Activated T-helper 1 cell treated with Interleukin-2 at 50 U/mL for 16 hours (primary cell): ENCODE measurements at places on chromosomes 5 and 9.

GRCh38 chr9:76022317-76022716 lies 131.8 kb downstream of the PCSK5 start:
- no peak for DNase-seq

GRCh38 chr9:124126648-124127646 lies 115.4 kb downstream of the LHX2 start:
- DNase-seq = peak; percentile 63

GRCh38 chr9:4538107-4538506 lies 47.8 kb downstream of the SLC1A1 start:
- DNase-seq = no peak

DNA sequence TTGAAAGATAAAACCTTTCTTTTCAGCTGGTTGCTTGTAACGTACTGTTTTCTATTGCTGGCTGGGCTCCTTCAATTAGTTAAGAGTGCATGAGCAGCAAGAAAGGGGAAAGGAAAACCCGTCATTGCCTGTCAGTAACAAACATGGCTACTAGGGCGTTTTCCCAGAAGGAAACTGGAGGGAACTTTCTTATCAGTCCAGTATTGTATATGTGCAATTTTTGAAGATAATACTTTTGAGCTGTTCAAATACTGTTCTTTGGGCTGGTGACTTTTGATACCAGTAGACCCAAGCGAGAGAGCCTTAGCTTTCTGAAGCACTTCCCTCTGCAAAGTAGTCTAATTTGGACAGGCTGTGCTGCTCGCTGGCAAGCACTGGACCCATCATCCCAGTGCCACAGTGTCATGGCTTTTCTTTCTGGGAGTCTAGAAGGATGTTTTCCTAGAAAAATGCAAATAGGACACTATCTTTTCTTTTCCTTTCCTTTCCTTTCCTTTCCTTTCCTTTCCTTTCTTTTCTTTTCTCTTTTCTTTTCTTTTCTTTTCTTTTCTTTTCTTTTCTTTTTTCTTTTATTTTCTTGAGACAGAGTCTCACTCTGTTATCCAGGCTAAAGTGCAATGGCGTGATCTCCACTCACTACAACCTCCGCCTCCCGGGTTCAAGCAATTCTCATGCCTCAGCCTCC lies 149.9 kb upstream of the SMIM23 start:
- no peak for DNase-seq

DNA sequence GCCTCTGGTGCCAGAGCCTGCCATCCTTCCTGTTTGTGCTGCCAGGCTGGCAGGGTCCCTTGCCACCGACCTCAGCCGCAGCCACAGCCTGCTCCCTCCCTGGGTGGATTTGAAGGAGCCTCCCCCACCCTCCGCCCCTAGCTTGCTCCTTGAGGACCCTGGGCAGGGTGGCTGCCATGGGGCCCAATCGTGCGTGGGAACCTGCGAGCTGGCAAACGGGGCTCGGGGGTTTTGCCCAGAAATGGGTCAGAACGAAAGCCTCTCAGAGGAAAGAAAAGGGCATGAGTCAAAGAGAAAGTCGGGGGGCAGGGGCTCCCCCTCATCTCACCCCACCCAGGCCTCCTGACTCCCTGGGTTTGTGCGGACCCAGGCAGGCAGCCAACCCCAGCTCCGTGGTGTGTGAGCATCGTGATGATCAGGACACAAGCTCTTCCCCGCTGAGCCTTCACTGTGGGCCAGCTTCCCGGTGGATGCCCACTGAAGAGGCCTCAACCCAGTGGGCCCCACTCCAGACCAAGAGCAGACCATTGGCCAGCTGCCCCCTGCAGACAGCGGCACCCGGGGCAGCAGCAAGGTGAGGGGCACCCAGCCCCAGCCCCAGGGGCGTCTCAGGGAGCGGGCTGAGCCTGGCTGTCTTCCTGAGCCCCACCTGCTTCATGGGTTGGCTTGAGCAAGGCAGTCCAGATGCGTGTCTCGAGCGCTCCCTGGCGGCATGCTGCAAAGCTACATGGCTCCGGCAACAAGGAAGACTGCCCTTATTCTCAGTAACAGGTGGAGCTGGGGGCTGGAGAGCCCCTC lies 3.0 kb upstream of the FUT7 start:
- DNase-seq = peak; percentile 76

- DNase-seq = no peak
Observed at GRCh38 chr9:101325053-101325452, 59.8 kb downstream of the BAAT start.

- DNase-seq = no peak
Observed at GRCh38 chr5:178392386-178392785, 159.8 kb upstream of the PHYKPL start.

- DNase-seq = no peak
Observed at GRCh38 chr5:143244000-143244736, 159.3 kb downstream of the NR3C1 start.

DNA sequence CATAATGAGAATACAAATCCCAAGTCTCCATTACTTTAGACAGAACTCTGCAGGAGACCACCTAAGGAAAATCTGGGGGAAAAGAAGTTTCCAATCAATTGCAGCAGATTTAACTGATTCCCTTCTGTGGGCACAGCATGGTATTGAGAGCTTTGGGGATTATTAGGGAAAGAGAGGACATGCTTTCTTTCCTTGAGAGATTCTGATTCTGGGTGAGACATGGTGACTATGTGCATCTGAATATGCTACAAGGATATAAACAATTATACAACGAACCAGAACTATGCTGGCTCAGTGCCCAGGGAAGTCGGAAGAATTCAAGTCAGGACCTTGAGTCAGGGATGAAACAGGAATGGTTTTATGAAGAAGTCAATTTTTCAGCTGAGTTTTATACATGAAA lies 183.7 kb downstream of the PDE4D start:
- no peak for DNase-seq

DNA sequence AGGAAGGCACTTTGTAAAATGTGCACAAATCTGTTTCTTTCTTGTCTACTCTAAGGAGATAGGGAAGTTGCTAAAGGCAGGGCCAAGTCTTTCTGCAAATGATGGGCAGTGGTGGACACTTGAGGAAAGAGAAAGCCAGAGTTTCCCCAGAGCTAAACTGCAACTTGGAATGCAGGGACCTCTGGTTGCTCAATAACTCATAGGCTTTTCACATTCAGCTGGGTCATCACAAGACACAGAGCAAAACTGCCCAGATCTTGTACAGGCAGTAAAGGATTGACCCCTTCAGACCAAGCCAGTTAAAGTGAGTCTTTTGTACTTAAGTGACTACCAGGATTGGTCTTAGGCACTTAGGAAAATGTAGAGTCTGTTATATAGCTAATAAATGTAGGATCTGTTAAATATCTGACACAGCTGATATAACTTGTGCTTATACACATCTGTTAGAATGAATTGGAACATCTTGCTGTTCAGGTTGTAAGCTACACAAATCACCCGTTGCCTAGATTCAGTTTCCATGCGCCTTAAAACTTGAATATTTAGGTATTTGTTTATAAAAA lies 13.5 kb upstream of the AGXT2 start:
- DNase-seq = no peak

DNA sequence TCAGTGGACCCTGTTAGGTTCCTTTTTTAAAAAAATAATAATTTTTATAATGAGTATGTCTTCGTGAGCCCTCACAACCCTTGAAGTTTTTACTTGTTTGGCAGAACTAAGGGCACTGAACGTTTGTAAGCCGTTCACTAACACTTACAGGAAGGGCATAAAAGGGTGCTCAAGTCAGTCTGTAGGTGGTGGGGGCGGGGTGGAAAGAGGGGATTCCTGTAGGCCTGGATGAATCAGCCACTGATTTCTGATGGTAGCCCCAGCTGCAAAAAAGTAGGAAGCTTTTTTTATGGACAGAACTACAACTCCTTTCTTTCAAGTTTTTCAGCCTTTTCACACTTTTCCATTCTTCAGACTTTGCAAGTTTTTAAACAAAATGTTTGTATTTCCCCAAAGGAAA lies 35.8 kb downstream of the PIK3R1 start:
- no peak for DNase-seq

DNA sequence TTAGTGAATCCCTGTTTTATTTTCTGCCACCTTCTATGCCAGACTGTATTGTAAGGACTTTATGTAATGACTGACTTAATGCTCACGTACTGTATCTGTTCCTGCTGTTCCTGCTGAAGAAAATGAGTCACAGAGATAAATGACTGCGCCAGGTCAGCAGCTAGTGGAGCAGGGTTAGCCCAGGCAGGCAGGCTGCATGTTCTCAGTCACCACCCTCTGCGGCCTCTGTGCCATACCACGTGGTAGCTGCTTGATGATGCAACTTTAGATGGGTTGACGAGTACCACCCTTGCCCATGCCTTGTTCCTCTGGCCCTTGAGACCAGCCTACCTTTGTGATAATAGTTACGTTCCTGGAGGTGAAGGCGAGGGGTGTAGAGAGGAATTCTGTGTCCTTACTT lies 161.9 kb downstream of the TRIO start:
- no peak for DNase-seq

- no peak for DNase-seq
Observed at GRCh38 chr5:57002959-57003485, 51.1 kb upstream of the MIER3 start.

- DNase-seq = no peak
Observed at GRCh38 chr5:72510610-72511181, 3.5 kb upstream of the ZNF366 start.

- DNase-seq = peak; percentile 29
Observed at GRCh38 chr5:75510836-75511434, 494 bp downstream of the CERT1 start.

GRCh38 chr9:105117234-105117633 lies 127.2 kb upstream of the SLC44A1 start:
- no peak for DNase-seq

DNA sequence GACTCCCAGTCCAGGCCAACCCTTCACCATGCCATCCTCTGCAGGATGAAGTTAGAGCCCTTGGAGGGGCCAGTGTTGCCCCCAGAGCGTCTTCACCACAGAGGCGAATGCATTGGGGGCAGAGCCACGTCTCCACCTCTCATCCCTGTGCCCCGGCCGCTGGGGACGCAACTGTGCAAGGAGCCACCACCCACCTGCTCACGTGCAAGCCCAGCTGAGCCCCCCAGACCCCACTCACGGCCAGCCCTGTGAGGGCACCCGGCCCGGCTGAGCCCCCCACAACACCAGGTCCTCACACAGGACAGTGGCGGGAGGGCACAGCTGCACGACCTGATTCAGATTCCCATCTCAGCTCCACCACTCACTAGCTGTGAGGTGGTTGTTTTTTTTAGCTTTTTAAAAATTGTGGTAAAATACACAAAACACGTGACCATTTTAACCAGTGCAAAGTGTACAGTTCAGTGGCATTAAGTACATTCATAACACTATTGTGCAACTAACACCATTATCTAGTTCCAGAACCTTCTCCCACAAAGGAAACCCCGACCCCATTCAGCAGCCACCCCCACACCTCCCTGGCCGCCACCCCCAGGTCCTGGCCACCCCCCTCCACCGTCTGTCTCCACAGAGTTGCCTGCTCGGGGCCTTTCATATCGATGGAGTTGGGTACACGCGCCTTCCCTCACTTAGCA lies 33.5 kb upstream of the UBAC1 start:
- no peak for DNase-seq

DNA sequence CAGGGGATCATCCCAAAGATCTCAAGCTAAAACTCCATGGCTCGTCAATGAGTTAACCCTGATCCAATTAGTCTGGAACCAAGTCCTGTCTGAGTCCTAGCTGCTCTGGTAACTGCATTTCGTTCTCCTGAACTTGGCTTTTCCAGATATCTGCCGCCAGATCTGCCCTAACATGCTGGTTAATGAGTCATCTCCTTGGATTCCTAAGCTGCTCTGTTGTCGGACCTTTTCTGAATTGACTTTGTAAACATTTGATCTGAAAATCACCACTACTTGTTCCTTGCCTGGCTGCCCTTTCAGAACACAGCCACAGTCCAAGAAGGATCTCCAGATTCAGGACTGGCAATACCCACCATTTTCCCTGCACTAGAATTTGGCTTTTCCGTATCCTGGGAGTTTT lies 473.0 kb downstream of the ZSWIM6 start:
- DNase-seq = no peak

DNA sequence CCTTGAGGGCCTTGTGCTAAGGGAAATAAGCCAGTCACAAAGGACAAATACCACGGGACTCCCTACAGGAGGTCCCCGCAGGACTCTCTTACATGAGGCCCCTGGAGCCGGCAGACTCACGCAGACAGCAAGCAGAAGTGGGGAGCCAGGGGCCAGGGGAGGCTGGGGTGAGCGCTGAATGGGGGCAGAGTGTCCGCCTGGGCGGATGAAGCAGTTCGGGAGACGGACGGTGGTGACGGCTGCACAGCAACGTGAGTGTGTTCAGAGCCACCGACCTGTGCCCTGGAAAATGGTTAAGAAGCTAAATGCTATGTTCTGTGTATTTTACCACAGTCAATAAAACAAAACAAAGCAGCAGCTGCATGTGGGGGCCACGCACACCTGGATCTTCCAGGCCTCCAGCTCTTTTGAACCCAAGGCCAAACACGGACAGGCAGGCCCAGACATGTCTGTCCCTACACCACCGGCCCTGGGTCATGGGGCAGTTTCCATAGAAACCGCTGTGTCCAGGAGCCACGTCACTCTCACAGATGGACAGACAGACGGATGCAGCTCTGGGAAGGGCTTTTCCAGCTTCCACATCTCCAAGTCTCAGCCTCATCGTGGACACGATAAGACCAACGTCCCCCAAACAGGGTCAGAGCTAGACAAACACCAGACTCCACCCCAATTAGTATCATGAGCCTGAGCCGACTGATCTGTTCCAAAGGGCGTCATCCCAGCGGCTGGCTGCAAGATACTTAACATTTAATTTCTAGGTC lies 103.9 kb downstream of the VAV2 start:
- DNase-seq = no peak

GRCh38 chr5:8788246-8788645 lies 757.6 kb downstream of the SEMA5A start:
- no peak for DNase-seq

DNA sequence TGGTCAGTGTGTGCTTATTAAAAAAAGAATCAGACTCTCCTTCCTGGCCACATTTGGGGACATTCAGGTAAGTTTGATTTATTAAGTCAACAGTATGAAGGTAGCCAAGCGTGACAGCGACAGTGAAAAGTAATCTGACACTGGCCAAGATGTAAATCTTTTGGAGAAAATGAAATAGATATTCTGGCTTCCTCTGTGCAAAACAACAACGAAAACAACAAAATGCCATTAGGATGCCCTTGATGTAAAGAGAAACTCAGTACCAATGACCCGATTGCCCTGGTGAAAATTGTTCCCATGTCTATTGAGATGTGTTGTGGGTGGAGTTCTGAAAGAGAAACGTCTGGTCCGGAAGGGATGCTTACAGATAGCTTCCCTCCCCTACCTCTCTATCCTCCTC lies 267.8 kb downstream of the MAT2B start:
- no peak for DNase-seq

- no peak for DNase-seq
Observed at GRCh38 chr9:125992557-125992956, 245.4 kb downstream of the PBX3 start.
